ENCODE measurements at places on chromosomes 6 and 20.

DNA sequence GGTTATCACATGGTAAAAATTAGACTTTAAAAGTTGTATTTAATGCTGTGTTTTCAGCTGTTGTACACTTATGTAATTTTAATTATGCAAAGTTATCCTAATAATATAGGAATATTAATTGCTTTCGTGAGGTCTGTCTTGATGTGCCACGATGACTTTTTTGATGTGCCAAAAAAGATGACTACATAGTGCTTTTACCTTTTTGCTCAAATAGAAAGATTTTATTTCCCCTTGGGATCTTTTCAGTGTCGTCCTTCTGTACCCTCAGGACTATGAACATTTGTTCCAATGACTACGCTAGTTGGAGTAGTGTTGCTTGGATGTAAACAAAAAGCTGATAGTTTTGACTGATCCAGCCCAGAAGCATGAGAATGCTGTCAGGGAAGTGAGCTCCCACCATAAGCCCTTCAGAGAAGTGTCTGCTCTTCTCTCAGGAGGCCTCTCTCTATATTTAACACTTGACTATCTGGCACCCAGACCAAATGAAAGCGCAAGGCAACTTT, 1.2 kb upstream of the CD164 start:
- DNase-seq: no peak

- DNase-seq: no peak
Observed at GRCh38 chr20:20463933-20464374, 96.0 kb downstream of the INSM1 start.

- DNase-seq: no peak
Observed at GRCh38 chr6:166853371-166854325, 102.7 kb downstream of the RNASET2 start.

DNA sequence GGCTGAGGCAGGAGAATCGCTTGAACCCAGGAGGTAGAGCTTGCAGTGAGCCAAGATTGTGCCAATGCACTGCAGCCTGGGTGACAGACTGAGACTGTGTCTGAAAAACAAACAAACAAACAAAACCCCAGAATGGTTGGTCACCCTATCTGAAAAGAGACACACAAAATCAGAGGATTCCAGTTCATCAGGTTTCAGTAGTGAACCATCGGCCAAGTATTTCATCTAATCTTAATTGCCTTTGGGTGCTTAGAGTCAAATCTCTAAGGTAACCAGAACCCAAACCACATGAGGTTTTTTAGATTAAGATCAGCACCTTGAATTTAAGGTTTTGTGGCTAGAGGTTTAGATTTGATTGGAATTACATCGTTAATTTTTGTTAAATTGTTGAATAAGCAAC, 8.3 kb upstream of the ZBTB2 start:
- no peak for DNase-seq

GRCh38 chr20:3313683-3314065, 74.7 kb upstream of the SLC4A11 start:
- no peak for DNase-seq

DNA sequence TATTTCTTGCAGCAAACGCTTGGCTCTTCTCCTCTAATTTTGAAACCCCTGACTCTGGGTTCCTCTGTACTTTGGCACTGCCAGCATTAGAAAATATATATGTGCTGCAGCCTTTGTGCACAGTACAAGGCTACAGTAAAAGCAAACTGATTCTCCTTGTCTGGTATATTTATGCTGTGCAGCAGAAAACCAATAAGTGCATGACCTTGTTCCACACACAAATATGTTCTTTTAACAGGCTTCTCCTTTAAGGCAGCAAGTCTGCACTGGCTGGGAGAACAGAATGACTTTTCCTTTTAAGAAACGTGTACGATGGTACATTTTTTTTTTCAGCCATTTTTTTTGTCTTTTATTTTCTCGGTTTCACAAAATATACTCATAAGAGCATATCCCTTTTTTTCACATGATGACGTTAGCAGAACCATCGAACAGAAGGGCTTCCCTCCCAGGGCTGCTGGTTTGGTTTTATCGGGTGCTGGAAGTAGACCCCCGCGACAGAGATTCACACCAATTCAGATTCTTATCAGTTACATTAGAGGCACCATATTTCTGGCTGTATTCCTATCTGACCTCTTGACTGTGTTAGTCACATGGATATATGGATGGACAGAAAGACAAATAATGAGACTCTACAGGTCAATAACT, 129.9 kb upstream of the ARID1B start:
- DNase-seq: no peak

DNA sequence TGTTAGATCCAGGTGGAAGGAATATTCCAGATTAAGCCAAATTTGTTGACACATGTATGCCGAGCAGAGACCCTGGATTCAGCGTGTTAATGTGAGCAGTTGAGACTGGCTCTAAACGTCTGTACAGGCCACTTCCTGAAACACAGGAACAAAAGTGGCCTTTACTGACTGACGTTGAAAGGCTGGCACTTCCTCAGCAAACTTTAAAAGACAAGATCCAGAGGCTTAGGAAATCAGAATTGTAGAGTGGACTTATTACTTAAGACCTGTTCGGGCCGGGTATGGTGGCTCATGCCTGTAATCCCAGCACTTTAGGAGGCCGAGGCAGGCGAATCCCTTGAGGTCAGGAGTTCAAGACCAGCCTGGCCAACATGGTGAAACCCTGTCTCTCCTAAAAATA, 125.7 kb upstream of the ARID1B start:
- no peak for DNase-seq

GRCh38 chr6:142975365-142975764, 30.4 kb upstream of the HIVEP2 start:
- DNase-seq: no peak

GRCh38 chr20:45538209-45538799, 978 bp downstream of the WFDC6 start:
- peak; percentile 45 for DNase-seq

- no peak for DNase-seq
Observed at GRCh38 chr6:56730663-56731529, 88.2 kb upstream of the DST start.
